Tibial nerve (tissue), 4 donors: ENCODE measurements at places on chromosomes 5 and 9. TPM values are rescaled to one million over a fixed set of nuclear protein-coding genes. Genes with fewer than 3 reads are reported as not detected.

GRCh38 chr5:135546101-135546500, 10.3 kb upstream of the NEUROG1 start:
- DNase-seq: no peak
- peaks cover 34% of the 10 kb centered on the region for H3K4me1 ChIP-seq
- no peak overlapping the region for H3K4me3 ChIP-seq
- no peak overlapping the region for H3K27ac ChIP-seq
- peaks cover 82% of the 10 kb centered on the region for H3K27me3 ChIP-seq
- H3K36me3 ChIP-seq: no peaks in the 10 kb centered on the region

DNA sequence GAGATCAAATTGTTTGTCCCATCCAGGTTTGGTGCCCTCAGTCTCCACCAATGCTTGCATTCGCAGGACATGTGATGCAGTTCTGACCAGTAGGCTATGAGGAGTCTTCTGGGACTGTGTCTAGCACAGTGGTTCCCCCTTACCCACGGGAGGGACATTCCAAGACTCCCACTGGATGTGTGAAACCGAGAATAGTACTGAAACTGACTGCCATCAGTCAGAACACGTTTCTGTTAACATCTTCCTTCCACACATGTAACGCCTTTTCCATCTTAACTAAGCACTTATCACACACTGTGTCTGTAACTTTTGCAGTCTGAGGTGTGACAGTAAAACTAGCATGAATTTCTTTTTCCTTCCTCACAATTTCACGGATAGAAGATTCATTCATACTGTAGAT, 74.7 kb downstream of the PTTG1 start:
- no peak overlapping the region for H3K27ac ChIP-seq
- H3K36me3 ChIP-seq: no peaks in the 10 kb centered on the region
- H3K4me3 ChIP-seq: no peak overlapping the region
- H3K4me1 ChIP-seq: no peaks in the 10 kb centered on the region

RGS3 gene
- 18.0 TPM for total RNA-seq

GRCh38 chr5:110638970-110639902, 87.2 kb downstream of the TMEM232 start:
- no peaks in the 10 kb centered on the region for H3K4me1 ChIP-seq
- no peak overlapping the region for H3K4me3 ChIP-seq
- DNase-seq: no peak
- H3K27ac ChIP-seq: no peak overlapping the region
- H3K36me3 ChIP-seq: no peaks in the 10 kb centered on the region

GRCh38 chr5:6885581-6885980, 172.3 kb downstream of the TENT4A start:
- no peak overlapping the region for H3K4me3 ChIP-seq
- no peak overlapping the region for H3K27ac ChIP-seq
- no peaks in the 10 kb centered on the region for H3K36me3 ChIP-seq

WDR31 gene
- total RNA-seq: 0.60 TPM

NDOR1 gene
- 15.9 TPM for total RNA-seq

- peaks cover 21% of the 10 kb centered on the region for H3K4me1 ChIP-seq
- DNase-seq: no peak
- H3K4me3 ChIP-seq: no peak overlapping the region
- H3K27me3 ChIP-seq: peaks cover 25% of the 10 kb centered on the region
Measured at GRCh38 chr9:128202648-128203023, 543 bp upstream of the DNM1 start.

RPL35 gene
- total RNA-seq: 1,953 TPM

GOLPH3 gene
- 110 TPM for total RNA-seq

BARHL1 gene
- not detected for total RNA-seq

GRCh38 chr5:63262185-63262981, 683.8 kb downstream of the LRRC70 start:
- no peaks in the 10 kb centered on the region for H3K27me3 ChIP-seq
- no peak for DNase-seq
- no peak overlapping the region for H3K27ac ChIP-seq
- no peak overlapping the region for H3K4me3 ChIP-seq
- H3K36me3 ChIP-seq: no peaks in the 10 kb centered on the region
- no peaks in the 10 kb centered on the region for H3K4me1 ChIP-seq

TNFSF15 gene
- 2.1 TPM for total RNA-seq

GRXCR2 gene
- not detected for total RNA-seq

ENHO gene
- total RNA-seq: 13.9 TPM

AMACR gene
- total RNA-seq: 9.6 TPM

DNA sequence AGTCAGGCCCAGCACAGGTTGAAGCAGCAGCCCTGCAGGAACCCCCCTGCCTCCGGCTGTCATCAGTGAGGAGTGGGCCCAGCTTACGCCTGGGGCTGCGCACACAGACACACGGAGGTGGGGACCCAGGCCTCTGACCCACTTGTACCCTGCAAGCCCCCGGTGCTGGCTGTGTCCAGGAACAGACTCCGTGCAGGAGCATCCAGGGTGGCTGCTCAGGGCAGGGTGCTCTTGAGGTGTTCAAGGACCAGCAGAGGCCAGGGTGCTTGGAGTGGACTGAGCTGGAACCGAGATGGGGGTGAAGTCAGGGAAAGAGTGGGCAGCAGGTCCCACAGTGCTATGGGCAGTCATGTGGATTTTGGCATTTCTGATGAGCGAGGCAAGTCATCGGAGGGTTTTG, 199.5 kb downstream of the CACNA1B start:
- H3K27ac ChIP-seq: no peak overlapping the region
- H3K4me3 ChIP-seq: no peak overlapping the region
- no peaks in the 10 kb centered on the region for H3K27me3 ChIP-seq
- no peaks in the 10 kb centered on the region for H3K36me3 ChIP-seq
- no peak for DNase-seq

DNA sequence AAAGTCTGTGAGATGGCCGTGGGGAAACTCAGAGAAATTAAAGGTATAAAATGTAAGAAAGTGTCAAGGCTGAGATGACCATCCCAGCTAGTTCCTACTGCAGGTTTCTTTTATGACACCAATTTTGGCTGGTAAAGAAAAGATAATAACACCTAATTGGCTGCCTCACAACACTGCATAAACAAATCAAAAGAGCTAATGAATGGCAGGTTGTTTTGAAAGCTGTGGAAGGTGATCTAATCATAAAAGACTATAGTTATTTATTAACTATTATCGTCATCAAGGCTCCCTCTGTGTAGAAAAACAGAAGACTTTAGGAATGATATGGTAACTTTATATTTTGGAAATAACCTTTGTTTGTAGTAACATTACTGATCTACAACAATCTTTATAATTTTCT, 3.5 kb upstream of the SPINK5 start:
- no peaks in the 10 kb centered on the region for H3K27me3 ChIP-seq
- DNase-seq: no peak
- H3K36me3 ChIP-seq: no peaks in the 10 kb centered on the region
- no peaks in the 10 kb centered on the region for H3K4me1 ChIP-seq

RARS1 gene
- 42.8 TPM for total RNA-seq

- H3K36me3 ChIP-seq: no peaks in the 10 kb centered on the region
- no peaks in the 10 kb centered on the region for H3K27me3 ChIP-seq
- H3K27ac ChIP-seq: no peak overlapping the region
- no peaks in the 10 kb centered on the region for H3K4me1 ChIP-seq
- no peak for DNase-seq
Measured at GRCh38 chr9:80665479-80665878, 1023.9 kb downstream of the TLE1 start.
